Effector memory CD8-positive, alpha-beta T cell (primary cell): ENCODE measurements at places on chromosomes 11 and 22.

GRCh38 chr11:69512790-69513189 is 31.3 kb downstream of the LINC01488 start:
- DNase-seq = no peak

DNA sequence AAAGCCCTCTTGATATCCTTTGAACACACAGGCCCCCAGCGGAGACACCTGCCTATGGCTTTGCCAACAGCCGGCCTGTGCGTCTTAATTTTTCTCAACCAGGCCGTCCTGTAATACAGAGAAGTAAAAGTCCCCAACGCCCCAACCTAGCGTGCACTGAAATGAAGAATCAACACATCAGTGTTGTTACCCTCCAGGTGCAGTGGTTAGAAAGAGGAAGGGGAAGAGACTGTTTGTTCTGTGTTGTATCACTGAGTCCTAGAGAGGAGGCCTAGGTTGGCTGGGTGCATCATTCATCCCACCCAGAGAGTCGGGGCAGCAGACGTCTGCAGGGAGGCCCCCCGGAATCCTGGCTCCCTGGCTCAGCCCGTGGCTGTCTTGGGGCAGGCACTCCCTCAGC is 25.7 kb downstream of the SGSM1 start:
- DNase-seq = no peak

DNA sequence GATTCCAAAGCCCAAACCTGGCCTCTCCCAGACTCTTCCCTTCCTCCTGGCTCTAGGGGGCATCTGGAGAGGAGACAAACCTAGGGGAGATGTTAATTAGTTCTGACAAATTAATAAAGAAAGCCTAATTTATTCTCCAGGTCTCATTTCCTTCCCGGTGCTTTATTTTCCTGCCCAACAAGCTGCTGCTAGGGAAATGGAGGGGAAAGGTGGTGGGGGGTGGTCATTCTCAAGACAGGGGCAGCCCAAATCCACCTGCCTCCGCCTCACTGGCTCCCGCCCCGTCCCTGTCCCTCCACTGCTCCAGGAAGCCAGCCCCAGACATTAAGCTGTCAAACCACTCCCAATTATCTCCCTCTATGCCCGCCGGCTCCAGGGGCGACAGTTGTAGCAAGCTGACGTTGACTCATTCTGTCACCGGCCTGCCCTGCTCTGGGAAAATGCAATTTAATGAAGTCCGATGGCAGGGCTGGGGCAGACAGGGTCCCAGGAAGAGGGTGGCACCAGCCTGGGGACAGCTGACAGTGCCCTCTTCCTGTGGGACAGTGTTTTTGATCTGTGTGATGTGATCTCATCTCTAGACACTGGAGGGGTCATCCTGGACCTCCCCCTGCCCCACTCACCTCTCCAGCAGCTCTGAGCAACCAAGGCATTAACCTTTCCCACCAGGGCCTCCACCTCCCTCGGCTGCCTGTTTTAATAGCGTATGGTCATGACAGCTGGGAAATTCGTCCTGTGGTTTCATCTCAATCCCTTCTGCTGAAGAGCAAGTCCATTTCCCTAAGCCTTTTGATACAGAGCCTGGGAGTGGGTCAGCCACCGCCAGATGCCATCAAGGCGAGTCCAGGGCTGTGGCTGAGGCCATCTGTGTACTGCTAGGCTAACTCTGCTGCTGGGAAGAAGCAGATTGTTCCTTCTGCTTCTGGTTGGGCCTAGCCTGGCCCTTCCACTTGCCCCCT is 27.1 kb downstream of the NECTIN1 start:
- DNase-seq = no peak

- no peak for DNase-seq
Measured at GRCh38 chr11:119627286-119627685, 101.7 kb downstream of the NECTIN1 start.

- DNase-seq = no peak
Measured at GRCh38 chr11:117476531-117477142, 149.0 kb downstream of the CEP164 start.
